HS-5 (cell line): ENCODE measurements at places on chromosomes 4 and X.

DNA sequence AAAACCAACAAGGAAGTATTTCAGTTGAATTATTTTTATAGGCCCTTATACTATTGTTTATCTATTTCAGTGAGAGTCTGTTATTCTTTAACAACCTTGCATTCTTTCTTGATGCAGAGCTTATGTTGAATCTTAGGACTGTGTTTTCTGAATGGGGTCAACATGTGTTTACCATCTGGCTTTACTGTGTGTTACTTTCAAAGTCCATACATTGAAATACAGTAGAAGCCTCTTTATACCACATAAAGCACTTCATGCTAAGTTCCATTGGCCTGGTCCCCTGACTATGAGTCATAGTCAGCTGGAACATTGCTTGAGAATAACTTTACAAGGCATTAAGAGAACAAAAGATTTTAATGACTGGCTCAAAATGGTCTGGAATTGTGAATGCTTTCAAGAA is 152.6 kb downstream of the GASK1B start:
- DNase-seq, result peak; percentile 79

DNA sequence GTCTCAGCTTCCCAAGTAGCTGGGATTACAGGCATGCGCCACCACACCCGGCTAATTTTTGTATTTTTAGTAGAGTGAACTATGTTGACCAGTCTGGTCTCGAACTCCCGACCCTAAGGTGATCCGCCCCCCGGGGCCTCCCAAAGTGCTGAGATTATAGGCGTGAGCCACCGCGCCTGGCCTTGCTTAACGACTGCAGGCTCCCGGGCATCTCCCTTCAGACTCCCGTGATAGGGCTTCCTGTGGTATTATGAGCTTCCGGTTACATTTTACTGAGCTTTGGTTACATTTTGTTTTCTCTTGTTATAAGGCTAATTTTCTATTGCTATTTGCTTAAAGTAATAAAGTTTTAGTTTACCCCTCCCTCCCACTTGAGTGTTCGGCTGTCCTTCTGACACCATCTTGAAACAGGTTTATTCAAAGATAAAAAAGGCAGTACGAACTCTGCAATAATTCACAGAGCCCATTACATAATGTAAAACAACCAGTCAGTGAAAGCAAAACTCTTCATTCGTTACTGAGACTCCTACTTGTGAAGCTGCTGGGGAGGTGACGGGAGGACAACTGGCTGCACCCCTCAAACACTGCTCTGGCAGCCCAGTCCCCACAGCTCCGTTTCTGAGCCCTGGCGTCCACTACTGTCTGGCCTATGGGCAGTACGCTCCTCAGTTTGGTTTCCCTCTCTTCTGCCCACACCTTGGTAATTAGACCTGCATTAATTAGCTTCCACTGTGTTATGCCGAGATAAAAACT is 795.7 kb upstream of the SLIT2 start:
- no peak for DNase-seq

GRCh38 chrX:155535866-155536265 is 76.9 kb downstream of the TMLHE start:
- no peak for DNase-seq

DNA sequence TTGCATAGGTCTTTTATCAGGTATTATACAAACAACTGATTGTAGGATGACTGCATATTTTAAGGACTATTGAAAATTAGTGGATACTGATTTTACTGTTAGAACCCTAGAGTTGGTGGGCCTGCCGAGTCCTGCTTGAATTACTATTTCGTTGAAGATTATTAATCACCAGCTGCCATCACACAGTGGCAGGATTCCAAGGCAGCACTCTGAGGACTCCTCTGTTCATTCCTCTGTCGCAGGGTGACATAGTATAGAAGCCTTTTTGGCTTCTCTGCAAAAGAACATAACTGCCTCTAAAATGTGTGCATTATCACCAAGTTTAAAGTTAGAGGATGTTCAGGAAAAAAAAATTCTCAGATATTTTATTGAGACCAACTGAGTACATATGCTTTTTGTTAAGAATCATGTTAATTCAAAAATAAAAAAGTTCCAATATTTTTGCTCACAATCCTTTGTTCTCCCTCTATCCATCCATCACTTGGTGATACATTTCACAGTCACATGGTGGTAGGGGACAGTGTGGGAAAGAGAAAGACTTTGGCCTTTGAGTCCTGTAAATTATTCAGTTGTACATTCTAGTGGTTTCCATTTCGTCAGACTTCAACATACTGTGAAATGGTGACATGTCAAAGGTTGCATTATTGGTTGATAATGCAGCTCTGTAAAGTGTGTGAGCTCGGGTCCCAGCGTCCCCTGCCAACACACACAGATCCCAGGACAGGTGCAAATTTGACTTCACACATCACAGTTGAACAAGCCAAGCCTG is 332.5 kb downstream of the GRID2 start:
- DNase-seq, result no peak

DNA sequence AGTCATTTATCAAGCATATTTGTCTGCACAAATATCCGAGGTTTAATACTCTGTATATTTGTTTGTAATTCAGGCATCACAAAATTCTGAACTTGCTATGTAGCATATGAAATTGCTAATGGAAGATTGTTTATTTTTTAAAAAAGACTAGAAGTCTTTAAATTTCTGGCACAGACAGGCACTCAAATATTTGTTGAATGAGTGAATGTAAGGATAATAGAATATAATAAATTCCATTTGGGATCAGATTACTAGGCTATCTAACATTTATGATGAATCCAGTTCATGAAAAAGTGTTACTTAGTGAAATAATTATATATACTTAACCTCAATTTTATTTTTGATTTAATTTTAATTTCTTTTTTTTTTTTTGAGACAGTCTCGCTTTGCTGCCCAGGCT is 30.4 kb upstream of the TEC start:
- DNase-seq, result no peak

- DNase-seq, result no peak
Observed at GRCh38 chrX:352181-352580, 33.6 kb upstream of the GTPBP6 start.

DNA sequence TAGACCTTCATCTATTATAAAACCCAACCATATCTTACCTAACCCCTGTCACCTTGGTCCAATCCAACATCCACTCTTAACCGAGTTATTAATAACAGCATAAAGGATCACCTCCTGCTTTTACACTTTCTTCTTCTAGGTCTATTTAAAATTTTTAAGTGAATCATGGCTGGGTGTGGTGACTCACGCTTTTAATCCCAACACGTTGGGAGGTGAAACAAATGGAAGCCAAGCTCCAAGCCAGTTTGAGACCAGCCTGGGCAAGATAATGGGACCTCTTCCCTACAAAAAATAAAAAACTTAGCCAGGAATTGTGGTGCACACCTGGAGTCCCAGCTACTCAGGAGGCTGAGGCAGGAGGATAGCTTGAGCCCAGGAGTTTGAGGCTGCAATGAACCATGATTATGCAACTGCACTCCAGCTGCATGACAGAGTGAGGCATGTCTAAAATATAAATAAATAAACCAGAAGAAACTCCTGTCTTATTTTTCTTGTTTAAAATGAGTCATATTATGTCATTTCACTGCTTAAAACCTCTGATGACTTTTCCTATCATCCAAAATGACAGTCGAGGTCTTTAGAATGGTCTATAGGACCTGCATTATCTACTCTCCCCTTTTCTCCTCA is 188.4 kb downstream of the GASK1B start:
- DNase-seq, result no peak

DNA sequence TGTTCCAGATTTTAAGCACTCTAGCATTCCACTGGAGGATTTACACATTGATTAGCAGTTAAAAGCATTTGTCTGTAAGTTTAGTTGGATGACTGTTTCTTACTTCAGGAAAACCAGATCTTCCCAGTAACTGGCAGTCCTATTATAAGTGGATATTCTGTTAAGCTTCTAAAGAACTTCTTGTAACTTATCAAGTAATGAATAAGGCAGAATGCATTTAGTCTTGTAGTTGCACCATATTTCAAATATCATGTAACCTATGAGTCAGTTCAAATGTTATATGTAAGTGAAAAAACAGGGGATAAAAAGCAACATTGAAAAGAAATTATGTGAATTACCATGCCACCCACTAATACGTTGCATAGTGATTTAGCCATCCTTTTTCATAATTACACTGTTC is 30.2 kb upstream of the TENM3 start:
- no peak for DNase-seq

GRCh38 chr4:127503111-127503510 is 129.6 kb upstream of the INTU start:
- DNase-seq, result no peak

GRCh38 chrX:13770013-13770535 is 35.5 kb downstream of the OFD1 start:
- DNase-seq, result no peak

- DNase-seq, result peak; percentile 35
Observed at GRCh38 chr4:56757261-56757746, 64.2 kb downstream of the SPINK2 start.

- DNase-seq, result no peak
Observed at GRCh38 chrX:9867226-9867625, 81.0 kb downstream of the SHROOM2 start.

DNA sequence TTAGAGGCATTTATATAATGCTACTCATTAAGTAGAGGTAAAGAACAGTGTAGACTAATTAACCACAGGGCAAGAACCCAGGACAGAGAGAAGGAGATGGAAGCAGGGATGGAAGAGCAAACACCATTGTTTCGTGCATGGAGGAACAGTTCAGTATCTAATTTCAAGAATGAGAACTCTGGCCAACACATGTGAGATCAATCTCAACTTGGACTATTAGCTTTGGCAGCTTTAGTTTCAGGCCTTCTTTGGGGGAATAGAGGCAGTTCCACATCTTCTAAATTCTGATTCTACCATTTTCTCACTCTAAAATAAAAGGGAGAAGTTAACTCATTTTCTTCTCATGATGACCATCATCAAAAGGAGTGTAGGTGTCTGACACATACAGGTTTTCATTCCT is 207.0 kb downstream of the LDB2 start:
- no peak for DNase-seq

DNA sequence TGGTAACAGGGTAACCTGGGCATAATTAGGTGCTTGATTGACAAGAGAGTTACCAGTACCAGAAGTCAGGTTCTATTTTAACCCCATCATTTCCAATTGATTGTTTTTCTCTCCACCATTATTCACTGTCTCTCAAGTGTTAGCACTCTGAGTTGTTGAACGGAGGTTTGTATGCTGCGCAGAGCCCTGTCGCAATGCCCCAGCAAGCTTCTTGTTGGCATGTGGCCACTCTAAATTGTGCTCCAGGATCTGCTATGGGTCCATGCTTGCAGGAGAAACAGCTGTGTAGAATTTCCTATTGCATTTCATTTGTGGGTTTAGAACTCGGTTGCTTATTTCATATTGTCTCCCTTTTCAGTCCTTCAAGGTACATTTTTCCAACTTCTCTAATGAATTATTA is 98.2 kb downstream of the KLHL8 start:
- no peak for DNase-seq

- DNase-seq, result no peak
Observed at GRCh38 chr4:94284889-94285288, 57.7 kb downstream of the HPGDS start.

DNA sequence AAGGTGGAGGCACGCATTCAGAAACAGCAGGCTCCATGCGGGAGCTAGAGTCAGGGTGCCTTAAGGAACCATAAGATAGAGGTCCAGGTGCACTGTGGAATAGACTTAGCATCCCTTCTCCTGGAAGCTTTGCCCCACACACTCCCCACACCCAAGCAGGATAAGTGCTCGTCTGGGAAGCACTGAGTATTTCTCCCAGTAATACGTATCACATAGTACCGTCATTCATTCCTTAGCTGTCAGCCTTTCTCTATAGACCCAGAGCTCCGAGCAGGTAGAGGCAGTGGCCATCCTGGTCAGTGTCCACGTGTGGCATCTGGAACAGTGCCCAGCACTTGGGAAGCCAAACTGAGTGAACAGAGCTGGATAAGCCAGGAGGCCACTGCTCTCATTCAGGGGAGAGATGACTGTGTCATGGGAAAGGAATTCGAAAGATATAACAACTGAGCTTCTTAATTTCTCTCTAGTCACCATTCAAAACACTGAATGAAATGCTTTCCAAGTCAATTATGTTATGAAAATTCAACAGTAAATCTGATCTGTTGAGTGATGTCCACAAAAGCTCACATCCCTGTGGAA is 9.9 kb downstream of the APBB2 start:
- DNase-seq, result peak; percentile 68

- no peak for DNase-seq
Observed at GRCh38 chr4:41070516-41071281, 143.6 kb downstream of the APBB2 start.

GRCh38 chr4:147590249-147590920 is 26.8 kb upstream of the TMEM184C start:
- no peak for DNase-seq

- no peak for DNase-seq
Observed at GRCh38 chr4:184384810-184385557, 89.4 kb downstream of the IRF2 start.

DNA sequence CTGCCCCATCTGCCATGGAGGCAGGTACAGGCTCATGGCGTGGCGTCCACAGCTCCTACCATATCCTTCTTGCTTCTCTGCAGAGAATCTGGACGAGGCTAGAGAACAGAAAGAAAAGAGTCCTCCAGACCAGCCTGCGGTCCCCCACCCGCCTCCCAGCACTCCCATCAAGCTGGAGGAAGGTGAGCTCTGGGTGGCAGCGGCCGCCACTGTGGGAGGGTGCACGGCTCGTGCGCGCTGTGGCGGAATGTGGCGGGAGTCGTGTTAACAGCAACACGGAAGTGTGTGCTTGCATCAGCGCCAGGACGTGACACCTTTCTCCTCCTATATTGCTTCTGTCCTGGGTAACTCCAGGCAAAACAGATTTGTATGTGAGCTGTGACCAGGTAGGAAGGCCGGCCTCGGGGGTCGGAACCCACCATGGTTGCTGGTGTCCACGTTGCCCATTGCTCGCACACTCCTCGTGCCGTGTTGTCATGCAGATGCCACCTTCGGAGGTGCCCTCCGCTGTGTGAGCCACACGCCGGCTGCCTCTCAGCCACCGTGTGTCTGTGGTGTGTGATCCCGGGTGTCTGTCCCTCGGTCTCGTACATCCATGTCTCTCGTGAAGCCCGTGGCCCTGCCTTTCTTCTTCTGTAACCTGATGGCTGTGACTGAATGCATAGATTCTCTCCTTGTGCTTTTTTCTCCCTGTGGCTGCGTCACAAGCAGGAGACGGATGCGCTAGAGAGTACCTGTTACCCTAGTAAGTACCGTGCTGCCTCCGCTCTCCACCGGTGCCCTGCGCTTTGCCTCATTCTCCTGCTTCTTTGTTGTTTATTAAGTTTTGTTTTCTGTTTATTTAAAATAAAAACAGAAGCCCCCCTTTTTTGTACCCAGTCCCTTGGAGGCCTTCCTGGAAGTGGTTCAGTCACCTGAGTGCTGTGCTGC is 37.0 kb downstream of the NOP14 start:
- DNase-seq, result no peak

DNA sequence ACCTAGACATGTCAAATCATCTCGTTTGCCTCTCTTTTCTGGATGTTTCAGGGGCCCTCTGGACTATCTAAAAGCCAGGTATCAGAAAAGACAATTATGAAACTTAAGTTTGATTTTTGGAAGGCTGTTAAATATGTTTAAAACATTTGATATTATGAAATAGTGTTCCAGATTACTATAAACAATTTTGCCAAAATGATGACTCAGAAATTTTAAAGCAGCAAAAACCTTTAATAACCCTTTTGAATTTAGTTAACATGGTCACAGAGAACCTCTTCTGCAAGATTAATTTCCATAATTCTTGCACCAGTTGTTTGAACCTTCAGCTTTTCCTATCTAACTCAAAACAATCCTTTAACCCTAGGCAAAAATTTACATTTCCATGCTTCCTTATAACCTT is 18.8 kb upstream of the FAM47E start:
- DNase-seq, result no peak

- DNase-seq, result no peak
Observed at GRCh38 chr4:125750828-125751466, 436.2 kb downstream of the FAT4 start.

- DNase-seq, result no peak
Observed at GRCh38 chrX:132017431-132018185, 5.5 kb upstream of the STK26 start.
